Activated CD8-positive, alpha-beta T cell treated with anti-CD3 and anti-CD28 coated beads, Interleukin-2, amount 10 ng/mL, durations not matched to agents 7 days and 5 days (primary cell): ENCODE measurements at places on chromosomes 2 and 18. TPM values are rescaled to one million over a fixed set of nuclear protein-coding genes. Genes with fewer than 3 reads are reported as not detected.

The ABHD1 gene
- total RNA-seq, result 0.23 TPM

The GGCX gene
- 20.0 TPM for total RNA-seq

The ESPNL gene
- 0.13 TPM for total RNA-seq

The GLI2 gene
- total RNA-seq, result 1.9 TPM

The M1AP gene
- not detected for total RNA-seq

The MYL1 gene
- total RNA-seq, result not detected

The RGPD3 gene
- 0.31 TPM for total RNA-seq

The CYP1B1 gene
- 1.9 TPM for total RNA-seq

The LIPG gene
- 0.11 TPM for total RNA-seq
